ENCODE measurements at places on chromosomes 12 and 14.

DNA sequence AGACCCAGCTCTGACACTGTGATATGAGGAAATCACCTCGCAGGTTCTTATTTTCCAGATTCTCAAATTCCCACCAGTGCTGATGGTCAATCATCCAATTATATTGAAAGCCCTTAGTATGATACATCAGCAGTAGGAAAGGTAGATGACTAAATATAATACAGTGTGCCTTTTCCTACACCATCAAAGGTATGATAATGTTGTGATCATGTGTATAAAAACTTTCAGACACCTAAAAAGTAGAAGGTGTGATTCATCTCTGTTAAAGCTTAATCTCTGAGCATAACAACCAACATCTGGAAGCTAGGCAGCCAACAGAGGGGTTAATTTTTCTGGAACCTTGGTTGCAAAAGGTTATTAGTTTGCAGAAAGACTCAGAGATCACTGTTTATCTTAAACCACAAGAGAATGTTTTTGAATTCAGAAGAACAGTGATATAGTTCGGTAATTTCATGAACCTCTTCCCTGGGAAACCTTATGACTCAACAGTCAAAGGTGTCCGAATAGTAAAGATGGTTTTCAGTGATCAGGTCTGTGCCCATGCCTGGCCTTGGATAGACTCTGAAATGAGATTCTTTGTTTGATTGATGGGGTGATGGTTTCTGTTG lies 122.5 kb downstream of the ETV6 start:
- no peak for DNase-seq

- no peak for DNase-seq
Measured at GRCh38 chr12:92707926-92708325, 5.1 kb downstream of the PLEKHG7 start.

GRCh38 chr12:120712610-120713009 lies 2.4 kb downstream of the UNC119B start:
- no peak for DNase-seq

DNA sequence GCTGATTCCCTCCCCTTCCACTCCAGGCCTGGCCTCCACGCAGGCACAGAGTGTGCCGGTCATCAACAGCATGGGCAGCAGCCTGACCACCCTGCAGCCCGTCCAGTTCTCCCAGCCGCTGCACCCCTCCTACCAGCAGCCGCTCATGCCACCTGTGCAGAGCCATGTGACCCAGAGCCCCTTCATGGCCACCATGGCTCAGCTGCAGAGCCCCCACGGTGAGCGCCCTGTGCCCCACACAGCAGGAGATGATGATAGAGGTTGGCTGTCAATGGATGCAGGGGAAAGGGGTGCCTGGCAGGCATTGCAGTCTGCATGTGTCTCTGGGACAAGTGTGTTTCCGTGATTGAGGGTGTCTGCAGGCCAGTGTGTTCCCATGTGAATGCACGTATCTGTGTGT lies 18.8 kb downstream of the C12orf43 start:
- DNase-seq, result no peak

GRCh38 chr12:46904406-46905238 lies 78.8 kb upstream of the SLC38A4 start:
- DNase-seq, result no peak

DNA sequence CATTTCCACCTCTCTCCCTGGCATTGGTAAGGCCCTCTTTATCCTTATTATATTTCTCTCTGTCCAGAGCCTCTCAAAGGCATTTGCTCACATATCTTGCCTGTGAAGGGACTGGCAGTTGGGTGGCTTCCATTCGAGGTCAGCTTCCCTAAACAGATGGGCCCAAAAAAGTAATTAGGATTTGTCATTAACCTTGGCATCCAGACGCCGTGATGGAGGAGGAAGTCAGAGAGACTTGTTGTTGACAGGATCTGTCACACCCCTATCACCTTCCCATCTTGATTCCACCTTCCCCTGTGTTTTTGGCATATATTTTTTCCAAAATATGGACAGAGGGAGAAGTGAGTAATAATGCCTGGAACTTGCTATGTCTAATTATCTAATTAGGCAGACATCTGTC lies 54.0 kb upstream of the OAS1 start:
- no peak for DNase-seq

DNA sequence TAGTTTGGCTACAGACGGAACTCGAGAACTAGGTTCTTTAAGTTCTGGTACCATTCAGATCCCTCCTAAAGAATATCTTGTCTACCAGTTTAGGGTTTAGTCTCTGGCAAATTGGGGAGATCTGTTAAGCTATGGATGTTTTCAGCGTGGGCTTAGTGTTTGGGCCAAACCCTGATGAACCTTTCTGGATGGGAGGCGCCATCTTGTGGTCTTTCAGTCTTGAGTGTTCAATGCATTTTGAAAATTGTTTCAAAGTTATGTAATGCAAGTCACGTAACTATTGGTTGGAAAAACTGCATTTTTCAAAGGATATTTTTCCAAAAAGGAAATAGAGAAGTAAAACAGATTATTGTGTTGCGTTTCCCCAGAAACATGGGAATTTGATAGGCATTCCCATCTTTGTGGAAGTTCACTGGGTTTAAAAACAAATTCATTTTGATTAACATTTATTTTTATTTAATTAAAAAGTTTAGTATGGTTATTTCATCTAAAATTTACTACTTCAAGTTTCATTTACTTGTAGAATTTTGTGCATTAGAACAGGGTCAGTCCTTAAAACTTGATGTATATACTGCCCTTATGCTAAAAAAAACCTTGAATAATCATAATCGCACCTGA lies 169.0 kb downstream of the PRIMA1 start:
- DNase-seq, result peak; percentile 78

DNA sequence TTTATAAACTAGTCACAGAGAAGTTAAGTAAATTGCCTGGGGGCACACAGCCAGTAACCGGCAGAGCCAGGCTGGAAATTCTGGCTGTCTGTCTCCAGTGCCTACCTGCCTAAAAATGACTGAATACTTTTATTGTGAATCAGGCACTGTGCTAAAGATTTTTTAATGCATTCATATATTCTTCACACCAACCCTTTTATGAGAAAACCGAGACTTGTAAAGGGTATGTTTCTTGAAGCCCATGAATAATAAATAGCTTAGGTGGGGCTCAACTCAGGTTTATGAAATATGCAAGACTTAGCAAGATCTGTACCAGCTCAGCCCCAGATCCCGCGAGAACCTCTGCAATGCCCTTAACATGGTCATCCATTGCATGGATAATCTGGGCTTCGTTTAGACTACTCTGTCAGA lies 60.8 kb downstream of the TMCC3 start:
- DNase-seq, result no peak

DNA sequence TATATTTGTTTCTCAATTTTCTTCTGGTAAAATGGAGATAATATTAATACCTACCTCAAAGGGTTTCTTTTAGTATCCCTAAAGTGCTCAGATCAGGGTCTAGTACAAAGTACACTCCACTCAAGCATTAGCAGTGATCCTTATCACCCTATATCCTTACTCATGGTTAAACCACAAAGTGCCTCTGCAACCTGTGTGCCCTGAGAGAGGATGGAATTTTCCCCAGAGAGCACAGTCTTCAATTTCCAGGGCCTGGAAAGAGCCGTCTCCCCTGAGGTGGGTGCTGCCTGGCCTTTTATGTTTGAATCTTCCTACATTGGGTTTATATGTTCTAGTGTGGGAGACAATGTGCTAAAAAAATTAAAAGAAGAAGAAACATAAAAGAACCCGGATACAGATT lies 183.1 kb upstream of the FBXO33 start:
- no peak for DNase-seq

DNA sequence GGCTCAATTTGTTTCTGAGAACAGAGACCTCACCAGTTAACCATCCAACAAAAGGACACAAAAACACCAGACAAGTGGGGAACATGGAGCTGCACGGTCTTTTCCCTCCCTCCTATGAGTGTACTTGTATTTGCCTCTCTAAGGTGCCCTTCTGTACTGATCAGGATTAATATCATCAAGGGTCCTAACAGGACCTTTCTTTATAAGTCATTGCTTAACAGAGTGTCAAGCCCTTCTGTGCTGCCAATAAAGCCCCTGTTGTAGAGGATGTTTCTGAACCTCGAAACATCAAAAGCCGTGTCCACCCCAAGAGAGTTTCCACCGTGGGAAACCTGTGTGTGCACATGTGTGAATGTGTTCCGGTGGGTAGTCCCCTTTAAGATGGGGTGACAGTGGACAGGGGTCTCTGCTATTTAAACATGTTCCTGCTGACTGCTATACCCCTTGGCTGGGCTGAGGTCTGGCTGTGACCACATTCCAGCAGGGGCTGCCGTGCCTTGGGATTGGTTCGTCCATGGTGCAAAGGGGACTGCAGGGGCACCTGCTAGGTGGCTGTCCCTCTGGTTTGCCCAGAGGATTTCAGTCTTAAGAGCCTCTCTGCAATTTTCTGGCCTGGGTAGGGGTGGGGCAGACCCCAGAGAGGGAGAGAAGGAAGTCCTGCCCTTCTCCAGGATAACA lies 6.0 kb downstream of the ESRRB start:
- no peak for DNase-seq

DNA sequence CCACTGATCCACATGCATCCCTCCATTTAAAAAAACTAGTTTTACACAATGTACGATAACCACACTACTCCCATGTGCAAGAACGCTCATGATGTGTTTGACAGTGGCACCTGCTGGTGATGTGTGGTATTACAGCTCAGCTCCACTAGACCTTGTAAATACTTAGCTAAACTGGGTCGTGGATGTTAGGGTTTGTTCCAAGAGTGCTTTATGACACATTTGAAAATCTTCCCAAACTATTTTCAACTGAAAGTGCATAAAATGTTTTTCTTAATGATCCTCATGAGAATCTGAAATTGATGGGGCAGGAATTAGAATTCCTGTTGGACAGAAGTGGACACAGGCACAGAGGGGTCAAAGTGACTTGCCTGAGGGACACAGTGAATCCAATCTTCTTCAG lies 99.2 kb downstream of the SCARB1 start:
- DNase-seq, result peak; percentile 73

DNA sequence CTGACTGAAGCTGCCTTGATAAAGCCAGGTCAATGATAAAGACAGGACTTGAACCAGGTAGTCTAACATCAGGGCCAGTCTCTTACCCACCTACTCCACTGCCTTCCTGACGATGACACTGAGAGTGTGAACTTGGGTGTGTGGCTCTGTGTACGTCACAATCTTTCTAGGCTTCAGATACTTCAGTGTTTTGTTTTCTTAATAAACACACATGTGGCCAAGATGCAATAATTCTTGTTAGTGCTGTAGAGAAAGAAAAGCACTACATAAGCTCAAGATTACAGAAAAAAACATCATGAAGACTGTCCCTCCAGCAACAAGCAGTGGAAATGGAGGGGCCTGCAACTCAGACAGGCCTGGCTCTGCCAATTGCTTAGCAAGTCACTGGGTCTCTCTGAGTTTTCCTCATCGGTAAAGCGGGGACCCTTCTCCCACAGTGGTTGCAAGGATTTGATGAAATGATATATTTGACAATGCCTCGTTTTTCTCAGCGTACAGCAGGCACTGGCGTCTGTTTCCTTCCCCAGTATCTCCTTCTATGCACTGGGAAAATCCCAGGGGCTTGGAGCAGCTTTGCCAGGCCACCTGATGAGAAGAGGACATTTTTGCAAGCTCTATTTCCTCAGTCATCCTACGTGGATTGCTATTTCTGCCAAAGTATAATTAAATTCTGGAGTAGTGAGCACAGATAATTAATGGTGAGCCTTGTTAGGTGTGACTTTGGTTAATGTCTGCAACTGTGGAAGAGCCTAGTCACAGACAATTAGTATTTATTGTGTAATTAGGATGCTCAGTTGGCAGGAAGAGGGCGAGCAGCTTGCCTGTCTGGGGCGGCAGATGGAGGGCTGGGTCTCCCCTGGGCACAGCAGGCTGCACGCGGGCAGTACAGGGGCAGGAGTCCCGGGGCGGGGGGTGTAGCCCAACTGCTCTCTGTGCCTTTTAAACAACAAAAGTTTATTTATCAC lies 55.8 kb upstream of the CHGA start:
- DNase-seq, result no peak

GRCh38 chr12:5899675-5900074 lies 45.4 kb downstream of the ANO2 start:
- DNase-seq, result no peak

GRCh38 chr14:90522571-90523191 lies 125.9 kb downstream of the CALM1 start:
- no peak for DNase-seq

DNA sequence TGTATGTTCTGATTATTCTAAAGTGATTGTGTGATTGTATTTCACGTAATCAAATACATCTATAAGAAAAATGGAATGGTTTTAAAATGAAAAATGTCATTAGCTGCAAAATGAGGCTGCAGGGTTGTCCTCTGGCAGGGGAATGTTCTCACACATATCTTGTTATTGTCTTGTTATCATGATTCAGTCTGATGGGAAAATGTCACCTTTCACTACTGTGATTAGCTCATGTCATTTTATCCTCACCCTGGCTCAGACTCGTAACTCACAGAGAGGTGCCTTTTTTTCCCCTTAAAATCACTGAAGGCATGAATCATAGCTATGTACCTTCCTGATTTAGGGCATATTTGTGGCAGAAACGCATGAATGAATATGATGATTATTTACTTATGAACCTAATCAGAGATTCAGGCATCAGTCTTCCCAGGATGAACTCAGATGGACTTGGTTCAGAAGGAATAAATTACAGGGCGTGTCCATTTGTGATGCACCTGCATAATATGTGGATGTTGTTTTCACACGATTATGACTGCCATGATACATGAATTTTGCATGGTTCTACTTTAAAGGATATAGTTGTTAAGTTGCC lies 1339.2 kb downstream of the AACS start:
- no peak for DNase-seq

DNA sequence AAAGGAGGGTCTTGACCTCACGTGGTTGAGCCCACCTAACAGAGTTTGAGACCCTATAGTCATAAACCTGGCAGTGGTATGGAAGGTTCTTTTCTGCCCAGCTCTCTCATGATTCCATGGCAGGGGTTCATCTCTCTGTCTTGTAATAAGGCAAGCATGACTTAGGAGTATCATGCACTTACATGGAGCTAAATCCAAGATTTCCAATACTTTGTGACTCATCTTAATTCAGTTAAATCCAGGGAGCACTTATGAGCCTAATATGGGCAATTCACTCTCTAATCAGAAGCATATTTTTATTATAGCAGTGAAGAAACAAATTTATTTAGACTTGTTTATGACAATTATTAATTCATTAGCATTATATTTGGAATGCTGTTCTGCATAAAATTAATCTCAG lies 131.8 kb upstream of the CPSF6 start:
- DNase-seq, result no peak

- DNase-seq, result peak; percentile 45
Measured at GRCh38 chr12:119176267-119177055, 2.3 kb upstream of the HSPB8 start.

GRCh38 chr12:116160231-116160630 lies 117.3 kb downstream of the MED13L start:
- DNase-seq, result no peak

- DNase-seq, result no peak
Measured at GRCh38 chr12:91555436-91556415, 373.1 kb upstream of the DCN start.

GRCh38 chr14:49946320-49947141 lies 53.6 kb downstream of the ARF6 start:
- no peak for DNase-seq

DNA sequence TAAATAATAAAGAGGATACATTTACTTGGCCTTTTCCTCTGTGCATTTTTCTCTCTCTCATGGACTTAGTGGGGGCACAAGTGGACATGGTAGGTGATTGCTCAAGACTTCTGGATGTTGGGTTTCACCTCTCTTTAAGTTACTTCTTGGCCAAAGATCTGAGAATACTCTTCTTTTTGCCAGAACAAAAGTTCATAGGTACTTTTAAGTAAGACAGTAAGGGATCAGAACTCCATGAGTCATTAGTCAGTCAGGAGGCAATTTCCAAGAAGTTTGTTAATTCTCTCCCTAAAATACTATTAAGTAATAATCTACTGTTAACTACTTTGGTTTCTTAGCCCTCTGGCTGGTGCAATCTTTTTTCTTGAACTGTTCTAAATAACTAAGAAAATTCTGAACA lies 84.2 kb downstream of the GRIP1 start:
- DNase-seq, result no peak

Measured in GM23338 (cell line).